ENCODE measurements at places on chromosomes 5 and 9.

DNA sequence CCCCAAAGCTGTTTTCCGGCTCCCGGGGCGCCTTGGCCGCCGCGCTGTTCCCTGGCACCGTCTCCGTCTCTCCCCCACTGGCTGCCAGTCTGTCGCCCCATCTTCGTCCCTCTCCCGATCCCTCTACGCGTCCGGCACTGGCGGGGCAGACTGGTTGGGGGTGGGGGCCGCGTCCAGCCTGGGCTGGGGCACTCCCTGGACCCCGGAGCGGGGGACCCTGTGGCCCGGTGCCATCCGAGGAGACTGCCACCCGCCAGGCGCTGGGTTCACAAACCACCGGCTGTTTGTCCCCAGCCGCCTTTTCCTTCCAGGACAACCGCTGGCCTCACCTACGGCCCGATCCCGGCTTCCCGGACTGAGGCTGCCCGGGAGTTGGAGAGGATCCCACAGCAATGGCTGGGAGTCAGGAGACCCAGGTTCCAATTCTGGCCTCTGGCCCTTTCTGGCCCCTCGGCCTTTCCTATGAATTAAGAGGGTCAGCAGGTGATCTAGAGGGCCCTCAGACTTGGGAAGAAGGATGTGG, 1.0 kb upstream of the FIBCD1 start:
- no peak for DNase-seq

- DNase-seq = no peak
Measured at GRCh38 chr5:158422653-158423515, 563.9 kb upstream of the CLINT1 start.

DNA sequence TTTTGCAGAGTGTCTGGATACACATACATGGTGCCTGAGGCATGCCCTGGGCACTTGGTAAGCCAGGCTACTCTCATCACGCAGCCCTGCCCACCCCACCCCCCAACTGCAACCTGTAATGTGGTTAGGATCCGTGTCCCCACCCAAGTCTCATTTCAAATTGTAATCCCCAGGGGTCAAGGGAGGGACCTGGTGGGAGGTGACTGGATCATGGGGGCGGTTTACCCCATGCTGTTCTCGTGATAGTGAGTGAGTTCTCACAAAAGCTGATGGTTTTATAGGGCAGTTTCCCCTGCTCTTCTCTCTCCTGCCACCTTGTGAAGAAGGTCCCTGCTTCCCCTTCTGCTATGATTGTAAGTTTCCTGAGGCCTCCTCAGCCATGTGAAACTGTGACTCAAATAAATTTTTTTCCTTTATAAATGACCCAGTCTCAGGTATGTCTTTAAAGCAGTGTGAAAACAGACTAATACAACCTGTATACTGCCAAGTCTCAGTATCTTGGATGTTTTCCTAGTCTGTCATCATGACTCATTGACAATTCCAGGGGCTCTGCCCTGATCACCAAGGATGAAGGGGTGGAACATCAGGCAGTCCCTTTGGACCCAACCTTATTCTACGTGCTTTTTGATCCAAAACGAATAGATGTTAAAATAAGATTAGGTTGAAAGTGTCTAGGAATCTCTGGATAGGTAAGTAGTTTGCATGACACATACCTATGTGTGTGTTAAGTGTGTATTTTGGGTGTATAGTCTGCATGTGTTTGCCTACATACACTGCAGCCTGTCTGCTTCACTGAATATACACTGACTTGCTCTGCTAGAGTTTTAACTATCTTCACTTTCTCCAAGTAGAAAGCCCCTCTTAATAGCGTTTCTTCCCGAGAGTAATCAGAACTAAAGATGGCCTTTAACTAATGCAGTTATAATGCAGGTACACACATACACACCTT, 293.8 kb downstream of the SLIT3 start:
- DNase-seq = no peak

DNA sequence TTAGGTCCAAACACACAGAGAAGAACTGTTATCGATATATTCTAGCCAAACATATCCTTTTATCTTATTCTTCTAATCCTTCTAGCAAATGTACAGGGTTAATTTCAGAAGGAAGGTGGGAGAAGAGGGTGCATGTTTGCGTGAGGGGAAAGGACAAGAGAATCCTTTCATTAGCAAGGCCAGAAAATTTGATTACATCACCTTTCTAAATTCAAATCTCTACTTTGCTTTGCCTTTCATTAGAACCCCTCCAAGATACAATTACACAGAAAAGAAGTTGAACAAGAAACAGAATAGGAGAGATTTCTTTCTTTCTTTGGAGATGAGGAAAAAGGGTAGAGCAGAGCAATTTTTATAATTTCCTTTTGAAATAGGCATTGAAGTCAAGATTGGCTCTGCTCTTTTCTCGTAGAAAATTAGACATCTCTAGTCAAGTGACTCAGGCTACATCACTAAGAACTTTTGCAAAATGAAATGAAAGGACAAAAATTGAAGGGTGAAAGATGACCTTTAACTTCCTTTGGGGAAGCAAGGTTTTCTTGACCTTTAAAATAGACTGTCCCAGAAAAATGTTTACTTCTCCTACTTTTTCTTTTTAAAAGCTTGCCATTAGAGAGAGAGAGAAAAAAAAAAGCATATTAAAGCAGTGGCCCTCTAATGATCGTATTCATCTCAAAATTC, 81.2 kb downstream of the TTLL11 start:
- DNase-seq = no peak

GRCh38 chr5:140641716-140642115, 2.5 kb downstream of the TMCO6 start:
- no peak for DNase-seq

GRCh38 chr9:99430301-99430700, 208.2 kb downstream of the SEC61B start:
- DNase-seq = no peak

- DNase-seq = no peak
Measured at GRCh38 chr5:88979726-88980125, 96.7 kb upstream of the MEF2C start.

All from KBM-7 (cell line).